ENCODE measurements at places on chromosomes 3 and 15. TPM values are rescaled to one million over a fixed set of nuclear protein-coding genes. Genes with fewer than 3 reads are reported as not detected.

DNA sequence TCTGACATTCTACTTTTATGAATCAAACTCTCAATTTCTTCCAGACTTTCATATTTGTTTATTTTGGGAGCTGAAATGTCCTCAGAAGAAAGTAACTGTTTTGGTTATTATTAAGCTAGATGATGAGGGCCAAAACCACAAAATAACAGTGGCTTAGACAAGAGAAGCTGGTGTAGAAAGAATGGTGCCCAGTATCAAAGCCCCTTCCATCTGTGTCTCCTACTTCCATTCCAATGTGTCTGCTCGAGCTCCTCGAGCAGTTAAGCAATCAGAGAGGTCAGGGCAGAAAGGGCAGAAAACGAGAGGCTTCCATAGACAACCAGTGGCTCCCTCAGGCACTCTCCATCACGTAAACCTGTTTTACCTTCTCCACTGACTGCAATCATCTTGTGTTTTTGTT is 59.7 kb upstream of the MAGI1 start:
- peaks cover 21% of the 10 kb centered on the region for H3K4me1 ChIP-seq
- H3K27ac ChIP-seq = no peak overlapping the region
- H3K27me3 ChIP-seq = no peaks in the 10 kb centered on the region
- no peak overlapping the region for H3K4me3 ChIP-seq
- DNase-seq = no peak
- H3K36me3 ChIP-seq = no peaks in the 10 kb centered on the region

- no peak for DNase-seq
- H3K4me1 ChIP-seq = no peaks in the 10 kb centered on the region
- H3K27me3 ChIP-seq = peaks cover 21% of the 10 kb centered on the region
Measured at GRCh38 chr15:69748576-69749185, 296.1 kb downstream of the RPLP1 start.

DNA sequence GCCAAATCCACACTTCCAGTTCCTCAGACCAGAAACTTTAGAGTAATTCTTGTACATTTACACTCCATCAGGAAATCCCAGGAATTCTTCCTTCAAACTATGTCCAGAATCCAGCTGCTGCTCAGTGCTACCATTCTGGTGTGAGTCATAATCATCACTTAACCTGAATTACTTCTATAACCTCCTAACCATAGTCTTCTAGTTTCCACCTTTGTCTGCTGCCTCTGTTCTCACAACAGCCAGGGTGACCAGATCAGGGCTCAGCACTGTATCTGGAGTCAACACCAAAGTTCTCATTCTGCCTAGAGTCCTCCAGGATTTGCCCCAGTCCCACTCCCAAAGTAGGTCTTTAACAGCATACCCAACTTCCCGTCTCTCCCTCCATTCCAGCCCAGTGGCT is 3.4 kb downstream of the CLDND1 start:
- H3K36me3 ChIP-seq = peaks cover 17% of the 10 kb centered on the region
- no peaks in the 10 kb centered on the region for H3K27me3 ChIP-seq
- H3K27ac ChIP-seq = no peak overlapping the region
- DNase-seq = no peak

GRCh38 chr3:179410331-179410730 is 40.9 kb downstream of the GNB4 start:
- H3K36me3 ChIP-seq = peaks cover 19% of the 10 kb centered on the region
- no peak for DNase-seq
- no peaks in the 10 kb centered on the region for H3K27me3 ChIP-seq
- no peak overlapping the region for H3K4me3 ChIP-seq

- H3K27ac ChIP-seq = no peak overlapping the region
- no peak overlapping the region for H3K4me3 ChIP-seq
- no peaks in the 10 kb centered on the region for H3K4me1 ChIP-seq
- H3K36me3 ChIP-seq = no peaks in the 10 kb centered on the region
Measured at GRCh38 chr15:26382444-26383072, 390.3 kb downstream of the GABRB3 start.

Gene LARP6
- 135 TPM for total RNA-seq

Gene TERC
- total RNA-seq = 1.4 TPM

Gene PRR23A
- total RNA-seq = not detected

Gene KNG1
- not detected for total RNA-seq

Gene CLK3
- total RNA-seq = 43.0 TPM

Gene LRRC15
- 0.18 TPM for total RNA-seq
